Fibroblast of skin of right quadriceps (primary cell): ENCODE measurements at places on chromosomes 1 and 21.

- no peak for DNase-seq
Observed at GRCh38 chr1:26177182-26177684, at the start of gene CNKSR1. Gene CNKSR1, plus strand, starts transcription at chr1:26177491. Its CDS starts 57 bp downstream, at chr1:26177548.

- DNase-seq, result peak; percentile 68
Observed at GRCh38 chr1:202625416-202626360, 84.6 kb downstream of the SYT2 start.

GRCh38 chr21:42942244-42942643 lies 16.8 kb upstream of the ERVH48-1 start:
- DNase-seq, result no peak

DNA sequence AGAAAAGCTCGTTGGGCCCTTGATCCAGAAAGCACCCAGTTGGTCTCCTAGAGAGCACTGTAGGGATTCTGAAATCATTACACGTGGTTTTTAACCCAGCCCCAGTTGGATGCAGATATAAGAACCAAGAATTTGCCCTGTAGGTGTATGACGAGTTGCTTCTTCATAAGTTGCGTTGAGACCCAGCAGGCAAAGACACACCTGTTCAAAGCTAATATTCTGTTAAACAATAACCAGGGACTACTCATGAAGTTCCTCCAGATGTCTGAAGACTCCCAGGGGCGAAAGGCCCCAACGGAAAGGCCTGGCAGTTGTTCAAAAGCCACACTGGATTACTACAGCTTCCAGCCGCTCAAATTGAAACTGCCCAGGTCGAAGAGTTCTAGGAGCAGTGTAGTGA lies 88.6 kb upstream of the HNRNPU start:
- DNase-seq, result no peak

DNA sequence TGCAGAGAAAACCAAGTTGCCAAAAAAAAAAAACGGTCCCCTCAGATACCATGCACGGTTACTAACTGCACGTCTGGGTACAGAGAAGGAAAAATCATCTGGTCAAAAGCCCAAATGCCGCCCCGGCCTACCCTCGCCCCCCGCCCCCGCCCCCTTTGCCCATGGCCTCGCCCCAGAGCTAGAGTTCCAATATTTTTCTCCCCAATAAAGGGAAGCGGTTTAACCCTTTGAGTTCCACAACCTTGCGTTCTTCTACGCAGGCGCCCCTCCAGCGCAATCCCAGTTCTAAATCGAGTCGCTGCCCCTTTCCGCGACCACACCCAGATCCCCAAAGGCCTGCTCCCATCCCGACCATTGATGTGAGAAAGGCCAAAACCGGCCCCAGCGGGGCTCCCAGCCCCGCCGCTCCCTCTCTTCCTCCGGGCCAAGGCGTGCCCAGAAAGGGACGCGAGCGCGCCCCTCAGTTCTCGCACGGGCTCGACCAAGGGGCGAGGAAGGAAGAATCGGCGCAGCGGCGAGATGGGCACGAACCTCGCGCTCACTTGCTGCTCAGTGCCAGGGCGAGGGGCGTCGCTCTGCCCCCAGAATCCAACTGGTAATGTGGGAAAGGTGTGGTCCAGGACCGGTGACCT lies 797 bp downstream of the WDR47 start:
- DNase-seq, result peak; percentile 14
